Stimulated activated CD4-positive, alpha-beta T cell treated with anti-CD3 and anti-CD28 coated beads, Interleukin-1b, Interleukin-23, amount 100 ng/mL, for 4 hours (primary cell): ENCODE measurements at places on chromosomes 6 and 20.

DNA sequence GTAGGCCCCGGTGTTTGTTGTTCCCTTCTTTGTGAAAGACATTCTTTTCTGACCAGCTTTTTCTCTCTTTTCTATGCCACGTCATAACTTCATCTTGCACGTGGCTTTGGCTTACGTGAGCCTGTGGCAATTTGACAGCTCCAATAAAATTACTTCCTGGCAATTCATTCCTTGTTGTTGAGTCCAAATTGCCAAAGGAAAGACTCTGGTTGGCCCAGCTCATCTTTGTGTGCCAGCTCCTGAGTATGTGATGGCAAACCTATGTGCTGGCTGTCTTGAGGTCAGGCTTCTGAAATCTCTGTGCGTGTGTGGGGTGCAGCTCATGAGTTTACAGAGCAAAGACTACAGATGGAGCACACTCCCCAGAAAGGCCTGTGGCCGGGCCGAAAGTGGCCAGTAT lies 272.5 kb upstream of the SGK1 start:
- DNase-seq = no peak

DNA sequence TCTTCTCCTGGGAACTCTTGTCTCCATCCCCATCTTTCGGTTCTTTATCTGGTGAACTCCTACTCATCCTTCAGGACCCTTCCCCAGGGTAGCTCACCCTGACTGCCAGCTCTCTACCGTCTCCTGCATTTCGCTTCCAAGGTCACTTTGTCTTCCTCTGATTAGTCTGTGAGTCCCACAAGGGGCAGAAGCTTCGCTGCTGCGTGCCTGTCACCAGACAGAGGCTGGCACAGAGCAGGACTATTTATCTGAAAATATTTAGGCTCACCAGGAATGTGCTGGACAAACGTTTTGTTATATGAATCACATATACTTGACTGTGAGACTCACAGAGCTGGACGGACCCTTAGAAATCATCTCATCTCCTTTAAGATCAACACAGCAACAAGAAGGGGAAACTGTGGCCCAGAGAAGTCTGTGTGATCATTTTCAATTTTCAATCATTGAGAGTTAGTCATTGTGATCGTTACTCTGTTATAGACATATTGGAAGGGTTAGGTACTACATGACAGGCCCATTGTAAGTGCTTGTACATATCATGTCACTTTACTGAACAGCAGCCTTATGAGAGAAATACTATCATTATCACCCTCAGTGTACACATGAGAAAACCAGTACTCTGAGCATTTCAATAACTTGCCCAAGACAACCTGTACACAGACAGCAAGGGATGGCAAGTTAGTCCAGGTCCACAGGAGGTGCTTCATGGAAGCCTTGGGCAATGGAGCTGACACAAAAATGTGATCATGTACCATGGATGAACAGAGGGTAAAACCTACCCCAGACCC lies 51.4 kb downstream of the JPH2 start:
- no peak for DNase-seq

- no peak for DNase-seq
Observed at GRCh38 chr20:50892394-50892793, 38.8 kb downstream of the ADNP start.

GRCh38 chr20:49779972-49780371 lies 32.7 kb upstream of the SLC9A8 start:
- no peak for DNase-seq

DNA sequence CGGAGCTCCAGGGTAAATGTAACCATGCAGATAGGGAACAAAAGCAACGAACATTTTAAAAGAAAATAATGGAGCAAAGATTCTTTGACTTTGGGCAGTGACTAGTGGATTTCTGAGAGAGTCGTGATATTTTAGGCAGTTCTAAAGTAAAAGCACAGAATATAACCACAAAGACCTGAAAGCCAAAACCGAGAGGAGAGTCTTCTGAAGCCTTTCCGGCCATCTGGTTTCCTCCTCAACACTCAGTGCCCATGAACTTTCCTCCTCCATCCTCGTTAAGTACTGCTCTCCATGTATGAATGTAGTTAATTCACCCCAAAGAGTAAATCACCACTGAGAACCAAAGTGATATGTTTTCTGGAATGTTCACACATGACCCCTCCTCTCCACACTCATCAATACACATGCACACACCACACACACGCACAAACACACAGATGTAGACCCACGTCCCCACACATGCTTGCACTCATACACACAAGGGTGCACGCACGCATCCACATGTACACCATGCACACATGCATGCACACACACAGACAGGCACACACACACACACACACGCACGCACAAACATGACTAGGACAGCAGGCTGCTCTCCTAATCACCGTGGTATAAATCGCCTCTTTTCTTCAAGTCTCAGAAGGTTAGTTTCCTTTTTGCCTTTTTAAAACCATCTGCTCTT lies 109.5 kb downstream of the MYLK4 start:
- no peak for DNase-seq

- no peak for DNase-seq
Observed at GRCh38 chr6:33689879-33690278, 21.6 kb downstream of the UQCC2 start.

- DNase-seq = no peak
Observed at GRCh38 chr6:147244832-147245231, 40.6 kb downstream of the STXBP5 start.

GRCh38 chr20:4876301-4876700 lies 125.0 kb downstream of the SLC23A2 start:
- no peak for DNase-seq

DNA sequence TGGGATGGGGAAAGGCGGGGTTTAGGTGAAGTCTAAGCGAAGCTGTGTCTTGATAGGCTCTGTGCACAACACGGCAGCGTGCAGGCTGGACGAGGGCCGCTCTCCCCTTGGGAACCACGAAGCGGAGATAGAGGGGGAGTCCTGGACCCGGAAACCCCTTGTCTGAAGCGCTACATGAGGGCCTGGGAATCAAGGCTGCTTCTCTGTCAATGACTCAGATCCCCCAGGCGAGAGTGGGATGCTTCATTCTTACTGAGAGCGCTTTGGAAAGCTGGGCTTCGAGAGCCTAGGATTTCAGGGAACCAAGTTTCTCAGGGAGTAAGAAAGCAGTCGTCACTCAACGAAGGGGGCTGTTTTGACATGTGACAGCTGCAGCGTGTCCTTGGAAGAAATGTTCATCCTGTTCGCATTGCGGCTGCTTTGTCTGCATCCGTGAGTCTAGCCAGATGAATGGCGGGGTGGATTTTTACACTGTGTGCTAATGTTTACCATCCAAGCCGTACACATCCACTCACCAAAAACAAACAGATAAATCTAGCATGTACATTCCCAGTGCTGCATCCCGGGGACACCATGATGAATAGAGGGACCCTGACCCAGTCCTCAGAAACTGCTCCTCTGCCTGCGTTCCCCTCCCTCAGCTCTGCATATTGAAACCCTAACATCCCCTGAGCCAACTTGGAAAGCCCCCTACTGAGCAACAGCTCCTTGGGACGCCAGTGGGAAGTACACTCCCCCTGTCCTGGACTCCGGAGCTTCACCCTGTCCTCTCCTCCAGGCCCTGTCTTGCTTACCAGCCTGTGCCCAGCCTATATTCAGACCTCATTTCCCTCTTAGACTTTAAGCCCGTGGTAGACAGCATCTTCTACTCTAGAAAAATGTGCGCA lies 24.5 kb upstream of the RTF2 start:
- DNase-seq = no peak

DNA sequence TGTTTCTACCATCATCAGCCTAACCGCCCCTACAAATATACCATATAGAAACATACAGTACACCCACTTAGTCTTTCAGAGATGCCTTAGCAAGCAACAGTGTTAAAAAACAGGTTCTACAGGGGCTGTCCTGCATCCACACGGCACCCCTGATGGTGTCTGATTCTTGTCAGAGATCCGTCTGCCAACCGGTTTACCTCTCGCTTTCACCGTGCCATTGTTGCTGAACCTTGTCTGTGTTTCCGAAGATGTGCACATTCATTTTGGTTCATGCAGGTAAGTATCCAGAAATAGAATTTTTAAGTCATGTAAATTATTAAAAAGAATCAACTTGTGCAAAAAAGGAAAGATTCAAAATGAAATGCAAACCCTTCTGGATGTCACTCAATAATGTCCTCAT lies 52.9 kb downstream of the EPHA7 start:
- no peak for DNase-seq

- DNase-seq = no peak
Observed at GRCh38 chr20:57851796-57852195, 142.0 kb upstream of the PMEPA1 start.

- no peak for DNase-seq
Observed at GRCh38 chr6:124870611-124871459, 91.4 kb upstream of the RNF217 start.

- no peak for DNase-seq
Observed at GRCh38 chr6:53618219-53618618, 47.3 kb downstream of the KLHL31 start.

- no peak for DNase-seq
Observed at GRCh38 chr6:123587838-123588545, 48.8 kb downstream of the TRDN start.

- DNase-seq = no peak
Observed at GRCh38 chr6:7463785-7464184, 74.2 kb downstream of the RIOK1 start.

DNA sequence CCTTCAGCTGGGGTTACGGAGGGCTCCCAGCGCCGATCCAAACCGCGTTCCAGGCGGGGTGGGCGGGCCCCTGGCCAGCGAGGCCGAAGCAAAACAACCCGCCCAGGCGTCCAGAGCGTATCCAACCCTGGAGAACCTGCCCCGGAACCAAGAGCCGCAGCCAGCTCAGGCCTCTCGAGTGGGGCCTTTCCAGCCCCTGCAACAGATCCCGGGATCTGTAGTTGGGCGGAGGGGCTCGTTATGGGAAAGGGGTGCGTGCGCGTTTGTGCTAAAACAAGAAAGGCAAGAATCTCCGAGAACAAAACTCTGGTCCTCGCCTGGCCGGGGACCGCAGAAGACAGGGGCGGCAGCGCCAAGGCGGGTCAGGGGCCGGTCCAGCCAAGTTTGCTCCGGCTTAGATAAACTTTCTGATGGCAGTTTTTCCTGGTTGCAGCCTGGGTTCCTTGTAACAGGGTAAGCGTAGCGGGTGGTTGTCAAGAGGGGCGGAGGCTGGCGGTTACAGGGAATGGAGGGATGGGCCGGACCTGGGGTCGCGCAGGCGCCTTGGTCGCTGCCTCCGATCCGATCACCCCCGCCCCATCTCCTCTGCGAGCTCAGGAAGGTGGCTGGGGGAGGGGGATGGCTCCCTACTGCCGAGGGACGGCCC lies 448 bp upstream of the RIN2 start:
- DNase-seq = no peak

DNA sequence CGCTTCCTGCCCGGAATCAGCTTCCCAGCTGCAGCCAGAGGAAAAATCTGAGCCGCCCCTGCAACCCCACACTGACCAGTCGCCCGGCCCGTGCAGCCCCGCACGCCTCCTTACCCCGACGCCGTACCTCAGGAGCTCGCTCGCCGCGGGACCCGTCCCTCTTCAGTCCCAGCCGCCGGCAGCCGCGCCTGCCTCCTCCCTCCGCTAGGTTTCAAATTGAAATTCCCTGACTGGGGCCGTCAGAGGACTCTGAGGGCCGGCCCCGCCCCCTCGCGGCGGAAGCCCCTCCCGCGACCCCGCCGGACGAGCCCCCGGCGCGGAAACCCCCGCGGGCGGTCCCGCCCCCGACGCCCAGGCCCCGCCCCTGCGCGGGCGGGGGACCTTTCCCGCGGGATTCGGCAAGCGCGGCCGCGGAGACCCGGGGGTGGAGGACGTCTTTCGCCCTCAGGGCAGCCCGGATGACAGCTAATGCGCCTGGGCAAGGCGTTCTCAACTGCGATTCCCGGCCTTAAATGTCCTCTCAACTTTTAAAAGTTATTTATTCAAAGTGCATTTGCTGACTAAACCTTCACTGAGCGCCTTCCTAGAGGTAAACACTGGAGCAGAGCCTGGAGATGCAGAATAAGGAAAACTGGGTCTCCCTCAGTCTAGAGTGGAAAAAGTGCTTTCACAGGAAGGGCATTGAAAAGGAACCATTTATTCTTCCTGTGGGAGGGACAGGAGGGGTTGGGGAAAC lies at the start of gene EPB41L2:
TSS of gene EPB41L2 (minus strand) at position 218 of the 736 bp plus-strand sequence. CDS start 106,760 bp downstream, outside the sequence.
- DNase-seq = peak; percentile 80

DNA sequence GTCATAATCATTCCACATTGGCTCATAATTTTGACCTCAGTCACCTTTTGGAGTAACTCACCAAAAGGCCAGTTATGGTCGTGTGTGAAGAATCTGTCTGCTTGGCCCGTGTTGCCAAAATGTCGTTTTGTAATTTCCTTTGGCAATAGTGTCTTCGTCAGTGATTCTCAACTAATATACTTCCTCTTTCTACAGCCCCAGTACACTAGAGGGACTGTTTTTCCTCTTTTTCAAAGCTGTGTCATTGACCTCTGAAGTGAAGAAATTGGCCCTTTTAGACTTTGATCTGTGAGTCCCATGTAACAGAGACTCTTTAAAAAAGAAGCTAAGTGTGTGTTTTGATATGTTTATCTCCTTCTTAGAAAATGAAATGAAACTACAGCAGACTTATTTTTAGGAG lies 5.2 kb downstream of the FOXO3 start:
- DNase-seq = no peak

- no peak for DNase-seq
Observed at GRCh38 chr6:93721386-93722048, 302.2 kb upstream of the EPHA7 start.

DNA sequence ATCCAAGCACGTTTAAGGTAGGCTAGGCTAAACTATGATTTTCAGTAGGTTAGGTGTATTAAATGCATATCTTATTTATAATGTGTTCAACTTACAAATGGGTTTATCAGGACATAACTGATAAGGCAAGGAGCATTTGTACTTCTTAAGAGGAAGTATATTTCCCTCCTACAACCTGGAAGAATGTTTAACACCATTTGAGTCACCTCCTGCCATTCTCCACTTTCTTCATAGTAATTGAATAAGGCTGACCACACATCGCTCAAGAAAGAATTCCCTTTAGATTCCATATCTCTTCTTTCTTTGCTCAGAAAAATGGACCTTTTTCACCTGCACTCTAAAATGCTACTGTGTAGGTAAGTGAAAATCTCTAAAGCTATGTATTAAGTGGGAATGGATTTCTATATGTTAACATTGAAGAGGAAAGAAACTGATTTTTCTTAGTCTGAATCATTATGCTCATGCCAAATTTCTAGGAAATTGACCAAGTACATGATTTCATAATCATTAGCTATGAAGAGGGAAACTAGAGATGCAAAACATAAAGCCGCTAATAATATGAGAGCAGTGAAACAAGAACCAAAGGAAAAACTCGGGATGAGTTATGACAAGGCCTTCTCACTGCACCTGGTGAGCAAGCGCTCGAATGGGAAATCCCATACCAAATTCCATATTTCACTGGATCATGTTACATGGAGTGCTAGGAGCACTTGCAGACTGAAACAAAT lies 210.4 kb downstream of the ALDH8A1 start:
- no peak for DNase-seq
